Stimulated activated CD4-positive, alpha-beta T cell treated with anti-CD3 and anti-CD28 coated beads, Interleukin-1b, Interleukin-23, amount 100 ng/mL, for 1 hour (primary cell): ENCODE measurements at places on chromosomes 4 and X.

DNA sequence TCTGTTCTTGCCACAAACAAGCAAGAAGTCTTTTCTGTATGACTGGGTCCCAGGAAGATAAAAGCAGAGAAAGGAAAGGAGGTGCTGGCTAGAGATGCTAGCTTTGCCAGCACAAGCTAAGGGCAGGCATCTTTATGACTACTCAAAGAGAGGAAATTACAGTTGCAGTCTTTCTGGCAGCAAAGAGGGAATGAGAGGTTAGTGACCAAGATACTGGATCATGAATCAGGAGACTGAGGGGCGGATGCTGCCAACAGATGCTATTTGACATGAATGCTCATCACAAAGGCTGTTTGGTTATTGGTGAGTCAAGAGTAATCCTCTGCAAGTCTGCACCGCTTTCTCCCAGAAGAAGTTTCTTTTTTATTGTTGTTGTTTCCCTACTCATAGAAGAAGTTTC, 5.5 kb upstream of the XIAP start:
- no peak for DNase-seq

DNA sequence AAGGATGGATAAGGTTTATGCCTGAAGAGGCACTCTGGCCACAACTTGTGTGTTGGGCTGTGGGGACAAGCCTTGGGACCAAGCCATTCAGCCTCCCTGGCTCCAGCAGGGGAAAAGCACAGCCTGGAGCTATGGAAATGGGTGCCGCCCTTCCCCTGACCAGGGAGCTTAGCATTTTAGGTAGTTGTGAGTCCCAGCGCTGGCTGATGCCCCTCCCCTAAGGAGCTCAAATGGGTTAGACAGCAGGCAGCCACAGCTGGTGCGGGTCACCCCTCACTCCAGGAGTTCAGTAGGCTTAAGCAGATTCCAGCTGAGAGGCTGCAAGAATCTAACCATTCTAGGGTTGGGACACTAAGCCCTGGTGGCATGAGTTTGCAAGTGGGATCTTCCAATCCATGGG, 172.9 kb downstream of the KCNIP4 start:
- DNase-seq = no peak

DNA sequence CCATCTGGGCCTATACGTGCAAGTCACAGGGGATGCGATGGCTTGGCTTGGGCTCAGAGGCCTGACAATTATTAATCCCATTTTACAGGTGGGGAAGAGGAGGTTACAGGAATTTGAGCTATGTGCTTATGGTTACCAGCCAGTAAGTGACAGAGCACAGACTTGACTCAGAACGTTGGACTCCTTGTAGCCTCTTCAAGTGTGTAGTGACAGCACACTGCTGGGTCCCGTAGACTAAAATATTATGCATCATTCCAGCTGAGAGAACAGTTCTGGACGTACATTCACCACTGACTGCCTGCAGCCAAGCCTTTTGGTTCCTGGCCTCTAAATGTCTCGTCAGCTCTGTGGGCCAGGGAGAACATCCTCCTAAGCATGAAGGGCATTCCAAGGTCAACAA, 314.5 kb downstream of the GPAT3 start:
- no peak for DNase-seq

- DNase-seq = no peak
These were observed 120.8 kb downstream of the EGF start for GRCh38 chr4:110033355-110034025.

DNA sequence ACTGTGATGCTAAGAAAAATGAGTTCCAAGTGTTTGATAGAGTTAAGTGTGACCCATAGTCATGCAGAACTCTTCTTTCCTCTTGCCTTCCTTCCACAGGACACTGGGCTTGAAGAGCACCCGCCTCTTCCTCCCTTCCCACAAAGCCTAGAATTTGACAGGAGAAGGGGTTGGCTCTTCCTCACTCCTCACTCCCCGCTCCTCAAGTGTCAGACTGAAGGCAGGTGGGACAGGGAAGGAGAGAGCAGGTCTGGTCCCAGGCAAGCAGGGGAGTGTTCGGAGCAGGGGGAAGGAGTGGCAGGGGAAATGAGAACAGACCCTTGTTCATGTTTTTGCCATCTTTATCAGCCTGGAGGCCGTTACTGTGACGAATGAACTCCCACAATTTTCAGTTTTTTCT, 10.7 kb downstream of the MAGED2 start:
- DNase-seq = no peak

- DNase-seq = no peak
These were observed 29.7 kb upstream of the SLC25A6 start for GRCh38 chrX:1421433-1422134.

- no peak for DNase-seq
These were observed 255.0 kb downstream of the MAGEB5 start for GRCh38 chrX:26470941-26471340.

GRCh38 chr4:92091335-92091734, 212.4 kb upstream of the GRID2 start:
- DNase-seq = no peak

DNA sequence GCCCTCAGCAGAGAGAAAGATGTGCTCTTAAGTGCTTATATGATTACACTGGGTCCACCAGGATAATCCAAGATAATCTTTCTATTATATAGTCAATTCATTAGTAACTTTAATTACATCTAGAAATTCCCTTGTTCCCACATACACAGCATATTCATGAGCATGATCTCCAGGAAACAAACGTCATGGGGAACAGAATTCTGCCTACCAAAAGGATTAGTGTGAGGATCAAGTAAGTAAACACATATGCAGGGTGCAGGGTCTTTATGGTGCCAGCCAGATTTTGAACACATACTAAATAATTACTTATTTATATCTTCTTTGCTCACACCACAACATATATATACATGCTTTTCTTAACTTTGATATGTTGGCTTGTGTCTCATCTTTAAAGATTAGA, 169.1 kb downstream of the KCTD8 start:
- no peak for DNase-seq

DNA sequence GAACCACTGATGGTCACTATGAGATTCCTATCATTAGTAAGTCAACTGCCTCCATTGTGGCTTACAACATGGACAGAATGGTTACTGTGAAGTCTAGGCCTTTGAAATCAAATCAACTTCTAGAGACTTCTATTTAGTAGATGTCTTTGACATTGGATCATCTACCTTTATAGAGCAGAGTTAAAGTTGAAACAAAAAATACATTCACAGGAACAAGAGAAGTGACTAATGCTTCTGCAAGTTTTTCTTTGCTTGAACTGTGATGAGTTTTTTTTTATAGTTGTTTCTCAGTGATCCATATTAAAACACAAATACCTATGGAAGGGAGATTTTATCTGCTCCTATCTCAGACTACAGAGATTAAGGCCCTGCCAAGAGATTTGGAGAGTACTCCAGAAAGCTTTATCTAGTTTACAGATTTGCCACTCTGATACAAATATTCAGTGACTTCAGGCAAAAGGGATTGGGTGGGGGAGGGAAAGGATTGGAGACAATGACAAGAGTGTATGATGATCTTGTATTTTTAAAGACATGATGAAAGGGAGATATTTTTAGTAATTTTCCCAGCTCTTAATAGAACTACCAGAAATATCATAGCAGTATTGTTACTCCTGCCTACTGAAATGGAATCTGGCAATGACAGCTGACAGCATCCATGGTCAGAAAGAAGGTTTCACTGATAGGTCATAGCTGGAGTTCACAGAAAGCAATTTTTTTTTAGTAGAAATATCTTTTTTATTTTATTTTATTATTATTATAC, 16.0 kb upstream of the EPGN start:
- no peak for DNase-seq

DNA sequence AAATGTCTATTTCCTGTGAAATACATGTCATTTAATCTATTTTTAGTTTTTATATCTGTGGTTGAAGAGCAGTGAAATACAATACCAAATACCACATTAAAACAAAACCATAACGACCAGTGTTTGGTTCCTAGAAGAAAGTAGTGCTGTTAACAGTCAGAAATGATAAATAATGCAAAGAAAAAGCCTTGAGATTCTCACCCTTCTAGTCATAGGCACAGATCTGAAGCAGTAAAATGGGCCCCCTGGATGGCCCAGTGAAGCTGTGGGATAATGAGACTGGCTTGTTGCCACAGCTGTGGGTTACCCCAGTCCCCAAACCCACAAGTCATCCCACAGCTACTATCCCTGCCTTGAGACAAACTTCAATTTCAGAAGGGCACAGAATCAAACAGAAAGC, 137.3 kb upstream of the RPL34 start:
- no peak for DNase-seq

DNA sequence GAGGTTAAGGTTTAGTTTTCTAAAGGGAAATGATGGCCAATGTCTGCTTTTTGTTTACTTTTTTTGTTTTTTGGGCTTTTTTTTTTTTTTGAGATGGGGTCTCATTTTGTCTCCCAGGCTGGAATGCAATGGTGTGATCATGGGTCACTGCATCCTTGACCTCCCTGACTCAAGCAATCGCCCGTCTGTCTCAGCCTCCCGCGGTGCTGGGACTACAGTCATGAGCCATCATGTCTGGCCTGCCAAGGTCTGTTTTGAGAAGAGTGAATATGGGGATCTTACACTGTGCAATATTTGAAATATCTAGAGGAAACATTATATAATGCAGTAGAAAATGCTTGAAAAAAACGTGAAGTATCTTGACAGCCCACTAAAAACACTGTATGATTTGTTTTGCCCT, 162.5 kb downstream of the GASK1B start:
- DNase-seq = no peak

DNA sequence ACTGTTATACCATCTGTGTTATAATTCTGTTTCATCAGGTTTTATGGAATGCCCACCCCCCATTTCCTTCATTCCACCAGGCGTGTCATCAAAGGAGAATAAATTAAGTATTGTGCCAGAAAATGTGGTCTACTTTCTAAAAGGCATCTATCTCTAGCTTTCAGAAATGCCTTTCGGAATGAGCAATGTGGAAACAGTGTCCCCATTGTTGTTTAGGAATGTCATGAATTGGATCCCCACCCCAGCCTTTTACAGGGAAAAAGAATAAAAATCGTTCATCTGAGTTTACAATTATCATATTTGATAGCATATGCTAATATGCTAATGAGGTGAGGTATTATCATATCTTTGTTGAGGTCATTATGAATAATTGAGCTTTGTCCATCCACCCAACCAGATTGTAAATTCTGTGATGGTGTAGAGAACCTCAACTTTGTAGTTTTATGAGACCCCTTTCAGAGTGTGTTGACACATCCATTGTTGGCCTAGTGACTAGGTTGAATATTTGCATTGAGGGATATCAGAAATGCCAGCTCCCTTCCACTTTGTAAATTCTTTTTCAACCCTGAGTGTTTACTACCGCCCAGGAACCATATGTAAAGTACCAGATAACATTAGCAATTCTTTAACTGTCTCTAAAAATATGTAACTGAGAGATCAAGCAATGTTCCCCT, 56.2 kb upstream of the CCDC160 start:
- no peak for DNase-seq

GRCh38 chrX:22634083-22634482, 361.4 kb downstream of the CBLL2 start:
- DNase-seq = no peak

DNA sequence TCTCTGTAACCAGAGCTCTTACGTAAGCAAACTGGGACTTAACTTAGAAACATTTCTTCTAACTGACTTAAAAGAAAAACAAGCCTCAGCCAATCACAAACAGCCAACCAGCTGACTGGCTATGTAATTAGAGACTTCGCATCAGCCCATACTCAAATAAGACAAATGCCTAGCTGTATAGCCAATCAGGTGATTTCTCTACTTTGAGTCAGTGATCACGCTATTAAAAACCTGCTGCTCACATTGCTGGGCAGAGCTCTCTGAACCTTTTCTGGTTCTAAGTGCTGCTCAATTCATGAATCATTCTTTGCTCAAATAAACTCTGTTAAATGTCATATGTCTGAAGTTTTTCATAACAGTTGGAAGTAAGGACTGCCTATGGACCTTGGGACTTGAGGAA, 9.9 kb upstream of the SMIM10L2A start:
- DNase-seq = no peak
